ENCODE measurements at places on chromosomes 11 and 22.

- peak overlapping the region; percentile 65 for H3K27ac ChIP-seq
- DNase-seq = peak; percentile 37
- H3K27me3 ChIP-seq = no peaks in the 10 kb centered on the region
- no peaks in the 10 kb centered on the region for H3K36me3 ChIP-seq
- H3K4me3 ChIP-seq = no peak overlapping the region
Measured at GRCh38 chr22:24977370-24978221, 25.1 kb downstream of the KIAA1671 start.

GRCh38 chr11:132858223-132858622 is 674.1 kb downstream of the OPCML start:
- no peaks in the 10 kb centered on the region for H3K36me3 ChIP-seq
- no peaks in the 10 kb centered on the region for H3K27me3 ChIP-seq
- no peak overlapping the region for H3K27ac ChIP-seq
- H3K4me3 ChIP-seq = no peak overlapping the region
- DNase-seq = no peak
- no peaks in the 10 kb centered on the region for H3K4me1 ChIP-seq

GRCh38 chr11:25211635-25212254 is 714.9 kb downstream of the LUZP2 start:
- no peaks in the 10 kb centered on the region for H3K27me3 ChIP-seq
- H3K4me1 ChIP-seq = no peaks in the 10 kb centered on the region
- H3K4me3 ChIP-seq = no peak overlapping the region
- no peaks in the 10 kb centered on the region for H3K36me3 ChIP-seq

DNA sequence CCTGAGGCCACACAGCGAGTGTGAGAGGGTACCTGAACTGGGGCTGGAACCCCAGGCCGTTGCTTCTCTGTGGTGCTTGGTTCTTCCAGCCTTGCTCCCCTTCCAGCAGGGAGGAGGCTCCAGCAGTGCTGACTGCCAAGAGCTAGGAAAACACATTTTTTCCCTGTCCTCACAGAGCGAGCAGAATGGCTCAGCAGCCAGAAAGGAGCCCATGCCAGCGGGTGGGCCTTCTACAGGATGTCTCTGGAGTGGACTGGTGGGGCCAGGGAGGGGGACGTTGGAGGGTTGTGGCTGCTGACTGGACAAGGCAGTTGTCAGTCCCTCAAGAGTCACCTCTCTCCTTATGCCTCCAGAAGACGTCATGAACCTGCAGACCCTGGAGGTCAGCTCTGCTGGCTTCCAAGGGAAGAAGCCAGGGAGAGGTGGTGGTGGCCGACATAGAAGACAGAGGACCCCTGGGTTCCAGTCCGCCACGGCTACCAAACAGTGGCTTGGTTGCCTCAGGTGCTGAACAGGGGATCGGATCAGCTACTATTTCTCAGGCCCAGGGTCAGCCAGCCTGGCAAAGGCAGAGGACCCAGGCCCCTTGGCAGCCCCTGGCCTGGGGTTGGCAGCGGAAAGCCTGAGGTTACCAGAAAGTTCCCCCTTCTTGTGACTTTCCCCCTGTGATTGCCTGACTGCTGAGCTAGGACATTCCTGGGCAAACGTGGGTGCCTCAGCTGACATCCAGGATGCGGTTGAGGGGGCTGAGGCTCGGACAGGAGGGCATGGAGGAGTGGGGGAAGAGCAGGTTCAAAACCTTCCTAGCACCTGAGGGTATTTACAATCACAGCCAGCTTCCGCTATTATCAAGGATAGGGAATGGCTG is 3.7 kb downstream of the MAFF start:
- peak; percentile 72 for DNase-seq
- H3K4me1 ChIP-seq = peaks cover 62% of the 10 kb centered on the region
- peak overlapping the region; percentile 95 for H3K27ac ChIP-seq

GRCh38 chr11:86988351-86988881 is 33.2 kb upstream of the FZD4 start:
- no peaks in the 10 kb centered on the region for H3K27me3 ChIP-seq
- no peak overlapping the region for H3K4me3 ChIP-seq
- no peak for DNase-seq

- no peak overlapping the region for H3K4me3 ChIP-seq
- no peaks in the 10 kb centered on the region for H3K36me3 ChIP-seq
- H3K4me1 ChIP-seq = no peaks in the 10 kb centered on the region
- H3K27me3 ChIP-seq = no peaks in the 10 kb centered on the region
- no peak for DNase-seq
- no peak overlapping the region for H3K27ac ChIP-seq
Measured at GRCh38 chr11:71133946-71134345, 118.4 kb downstream of the SHANK2 start.

DNA sequence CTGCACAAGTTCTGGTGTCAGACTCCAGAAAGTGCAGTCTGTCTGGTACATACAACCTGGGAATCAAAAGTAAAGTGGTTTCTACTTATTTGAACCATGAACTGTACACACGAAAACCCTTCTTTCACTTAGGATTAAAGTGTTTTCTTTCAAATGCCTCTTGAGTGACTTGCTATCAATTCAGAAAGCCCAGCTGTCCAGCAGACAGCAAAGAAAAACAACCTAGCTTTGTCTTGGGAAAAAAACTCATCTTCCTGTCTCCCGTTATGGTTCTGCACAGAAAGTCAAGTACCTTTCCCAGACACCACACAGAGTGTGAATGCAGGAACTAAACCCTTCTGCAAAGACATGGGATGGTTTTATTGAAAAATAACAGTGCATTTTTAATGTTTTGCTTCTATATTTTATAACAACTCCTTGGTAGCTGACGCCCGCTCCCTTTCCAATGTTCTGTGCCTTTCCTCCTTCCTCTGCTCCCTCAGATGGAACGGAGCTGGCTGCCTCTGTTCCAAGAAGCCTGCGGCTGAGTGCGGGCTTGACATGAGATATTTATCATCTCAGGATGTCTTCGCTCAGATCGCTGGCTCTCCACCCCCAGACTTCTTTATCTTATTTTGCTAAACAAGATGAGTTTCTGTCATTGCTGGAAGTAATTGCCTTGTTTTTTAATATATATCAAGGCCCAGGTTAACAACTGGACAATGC is 322.3 kb upstream of the B3GAT1 start:
- no peak overlapping the region for H3K27ac ChIP-seq
- DNase-seq = no peak
- H3K4me1 ChIP-seq = no peaks in the 10 kb centered on the region
- no peak overlapping the region for H3K4me3 ChIP-seq

DNA sequence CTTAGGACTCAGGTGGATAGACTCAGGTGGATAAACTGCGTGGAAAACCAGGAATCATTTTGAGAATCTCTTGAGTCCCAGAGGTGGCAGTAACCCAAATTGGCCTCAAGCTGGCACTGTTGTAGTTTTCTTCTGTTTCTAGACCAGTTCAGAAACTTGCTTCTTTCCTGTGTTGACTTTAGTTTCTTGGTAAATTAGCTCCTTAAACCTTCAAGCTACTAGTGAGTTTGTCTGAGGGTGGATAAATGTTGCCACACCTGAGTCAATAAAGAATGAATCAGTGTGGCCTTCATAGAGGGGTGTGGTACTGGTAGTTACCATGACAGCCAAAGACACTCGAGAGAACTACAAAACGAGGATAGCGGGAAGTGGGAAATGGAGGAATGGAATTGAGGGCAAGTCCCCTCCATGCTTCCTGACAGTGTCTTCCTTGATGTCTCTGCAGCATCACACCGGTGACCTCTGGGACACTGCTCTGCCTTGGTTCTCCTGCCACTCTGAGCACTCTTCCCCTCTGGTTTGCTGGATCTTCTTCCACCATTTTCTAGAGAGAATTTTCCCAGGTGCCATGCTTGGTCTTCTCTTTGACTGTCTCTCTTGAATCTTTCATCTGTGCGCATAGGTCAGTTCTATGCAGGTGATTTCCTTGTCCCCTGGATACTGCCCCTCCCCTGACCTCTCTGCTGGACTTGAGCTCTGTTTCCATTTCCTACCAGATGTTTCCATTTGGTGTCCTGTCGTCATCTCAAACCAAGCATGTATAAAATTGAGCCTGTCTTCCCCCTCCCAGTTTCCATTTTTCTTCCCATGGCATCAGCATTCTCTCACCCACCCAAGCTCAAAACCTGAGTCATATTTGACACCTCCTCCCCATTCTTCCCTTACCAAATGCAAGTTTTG is 7.2 kb downstream of the POLD4 start:
- H3K27ac ChIP-seq = peak overlapping the region; percentile 59
- no peak for DNase-seq
- H3K4me3 ChIP-seq = no peak overlapping the region
- peaks cover 15% of the 10 kb centered on the region for H3K4me1 ChIP-seq
- H3K36me3 ChIP-seq = no peaks in the 10 kb centered on the region

DNA sequence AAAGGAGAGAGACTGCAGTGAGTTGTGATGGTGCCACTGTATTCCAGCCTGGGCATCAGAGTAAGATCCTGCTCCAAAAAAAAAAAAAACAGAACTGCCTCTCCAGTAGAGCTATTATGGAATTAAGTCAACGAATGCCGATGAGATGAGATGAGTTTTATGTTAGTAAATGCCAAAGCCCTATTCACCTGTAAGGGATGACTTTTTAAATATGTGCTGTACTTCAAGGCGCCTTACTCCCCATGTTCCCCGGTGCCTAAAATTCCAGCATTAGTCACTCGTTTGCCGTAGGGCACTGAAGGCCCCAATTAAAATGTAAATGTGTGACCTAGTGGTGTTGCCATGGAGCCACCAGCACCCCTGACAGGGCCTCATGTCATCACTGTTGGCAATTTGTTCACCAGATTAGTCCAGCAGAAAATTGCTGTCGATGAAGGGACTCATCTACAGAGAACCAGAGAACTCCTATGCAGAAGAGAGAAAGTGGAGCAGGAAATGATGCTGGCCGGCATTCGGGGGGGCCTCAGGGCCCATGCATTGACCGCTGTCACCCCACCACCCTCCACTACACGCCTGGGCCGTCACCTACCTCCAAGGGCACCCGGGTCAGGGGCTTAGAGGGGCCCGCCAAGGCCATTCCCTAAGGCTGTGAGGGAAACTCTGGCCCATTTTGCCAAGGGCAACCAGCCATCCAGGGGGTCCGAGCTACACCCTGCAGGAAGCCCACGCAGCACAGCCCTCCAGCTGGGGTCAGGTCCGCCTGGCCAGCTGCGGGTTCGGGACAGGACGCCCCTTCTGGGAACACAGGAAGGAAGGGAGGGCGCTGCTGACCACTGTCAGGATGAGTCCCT is 17.8 kb downstream of the LIF start:
- H3K36me3 ChIP-seq = no peaks in the 10 kb centered on the region
- no peak overlapping the region for H3K4me3 ChIP-seq
- no peaks in the 10 kb centered on the region for H3K4me1 ChIP-seq
- H3K27ac ChIP-seq = no peak overlapping the region
